ENCODE measurements at places on chromosomes 2 and 18. TPM values are rescaled to one million over a fixed set of nuclear protein-coding genes. Genes with fewer than 3 reads are reported as not detected.

DNA sequence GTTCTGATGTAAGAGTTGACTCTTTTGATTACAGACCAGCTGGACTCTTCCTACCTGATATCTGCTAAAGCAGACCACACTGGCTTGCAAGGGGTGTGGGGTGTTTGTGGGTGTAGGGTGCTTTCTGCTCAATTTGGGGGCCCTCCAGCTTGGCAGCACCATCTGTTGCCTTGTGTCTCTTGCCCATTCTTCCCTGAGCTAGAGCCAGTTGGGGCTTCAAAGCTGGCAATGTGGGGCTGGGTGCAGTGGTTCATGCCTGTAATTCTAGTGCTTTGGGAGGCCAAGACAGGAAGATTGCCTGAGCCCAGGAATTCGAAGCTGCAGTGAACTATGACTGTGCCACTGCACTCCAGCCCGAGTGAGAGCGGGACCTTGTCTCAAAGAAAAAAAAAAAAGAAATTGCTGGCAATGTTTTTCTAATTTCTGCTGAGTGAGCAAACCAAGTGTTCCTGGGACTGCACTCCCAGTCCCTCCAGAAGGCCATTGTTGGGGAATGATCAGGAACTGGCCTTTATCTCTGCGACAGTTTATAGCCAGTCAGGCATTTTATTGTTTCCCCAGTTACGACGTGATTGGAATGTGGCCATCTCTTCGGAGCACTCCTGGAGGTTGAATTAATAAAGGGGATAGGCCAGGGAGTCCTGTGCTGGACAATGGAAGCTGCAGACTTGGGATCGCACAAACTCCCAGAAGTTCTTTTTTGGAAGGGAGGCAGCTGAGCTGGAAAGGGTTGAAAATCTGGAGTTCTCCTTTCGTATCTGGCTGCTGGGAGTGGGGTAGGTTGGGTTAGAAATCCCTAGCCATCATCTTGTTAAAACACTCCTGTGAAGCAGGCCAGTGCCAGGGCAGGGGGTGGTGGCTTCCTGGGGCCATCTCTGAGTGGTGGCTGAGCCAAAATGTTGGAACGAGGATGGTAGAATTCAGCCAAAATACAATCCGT, 57.2 kb downstream of the LIPG start:
- H3K27ac ChIP-seq = no peak overlapping the region
- no peak overlapping the region for H3K4me3 ChIP-seq
- peaks cover 16% of the 10 kb centered on the region for H3K27me3 ChIP-seq
- DNase-seq = no peak
- H3K36me3 ChIP-seq = no peaks in the 10 kb centered on the region

DNA sequence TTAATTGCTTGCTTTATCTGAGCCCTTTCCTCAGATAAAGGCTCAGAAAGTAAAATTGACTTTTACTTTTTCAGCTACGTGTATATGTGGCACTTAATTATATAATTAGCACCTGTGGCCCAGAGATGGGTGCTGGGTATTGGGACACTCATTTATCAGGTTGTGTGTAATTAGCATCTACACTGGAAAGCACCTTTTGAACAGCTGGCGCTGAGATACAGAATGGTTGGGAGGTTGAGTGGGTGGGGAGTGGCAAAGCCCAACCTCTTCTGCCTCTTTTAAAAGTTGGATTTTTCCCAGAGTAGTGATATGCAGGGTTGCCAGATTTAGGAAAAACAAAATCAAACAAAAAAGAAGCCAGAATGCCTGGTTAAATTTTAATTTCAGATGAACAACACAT, 23.9 kb downstream of the SPTBN1 start:
- H3K4me1 ChIP-seq = no peaks in the 10 kb centered on the region
- H3K27ac ChIP-seq = no peak overlapping the region
- H3K36me3 ChIP-seq = no peaks in the 10 kb centered on the region
- no peak for DNase-seq
- H3K27me3 ChIP-seq = no peaks in the 10 kb centered on the region
- no peak overlapping the region for H3K4me3 ChIP-seq

- H3K4me3 ChIP-seq = no peak overlapping the region
- DNase-seq = no peak
- no peak overlapping the region for H3K27ac ChIP-seq
- H3K36me3 ChIP-seq = no peaks in the 10 kb centered on the region
Observed at GRCh38 chr2:68971591-68972231, 2.7 kb upstream of the GKN1 start.

- no peak for DNase-seq
- no peak overlapping the region for H3K4me3 ChIP-seq
- peaks cover 4% of the 10 kb centered on the region for H3K4me1 ChIP-seq
- H3K27ac ChIP-seq = no peak overlapping the region
- H3K27me3 ChIP-seq = peaks cover 28% of the 10 kb centered on the region
Observed at GRCh38 chr2:471560-471959, 183.7 kb upstream of the ALKAL2 start.

The MAPK4 gene
- not detected for total RNA-seq

GRCh38 chr2:235654103-235654813, 160.4 kb downstream of the AGAP1 start:
- no peak overlapping the region for H3K4me3 ChIP-seq
- H3K4me1 ChIP-seq = no peaks in the 10 kb centered on the region
- no peak for DNase-seq
- peaks cover 32% of the 10 kb centered on the region for H3K27me3 ChIP-seq
- no peak overlapping the region for H3K27ac ChIP-seq

DNA sequence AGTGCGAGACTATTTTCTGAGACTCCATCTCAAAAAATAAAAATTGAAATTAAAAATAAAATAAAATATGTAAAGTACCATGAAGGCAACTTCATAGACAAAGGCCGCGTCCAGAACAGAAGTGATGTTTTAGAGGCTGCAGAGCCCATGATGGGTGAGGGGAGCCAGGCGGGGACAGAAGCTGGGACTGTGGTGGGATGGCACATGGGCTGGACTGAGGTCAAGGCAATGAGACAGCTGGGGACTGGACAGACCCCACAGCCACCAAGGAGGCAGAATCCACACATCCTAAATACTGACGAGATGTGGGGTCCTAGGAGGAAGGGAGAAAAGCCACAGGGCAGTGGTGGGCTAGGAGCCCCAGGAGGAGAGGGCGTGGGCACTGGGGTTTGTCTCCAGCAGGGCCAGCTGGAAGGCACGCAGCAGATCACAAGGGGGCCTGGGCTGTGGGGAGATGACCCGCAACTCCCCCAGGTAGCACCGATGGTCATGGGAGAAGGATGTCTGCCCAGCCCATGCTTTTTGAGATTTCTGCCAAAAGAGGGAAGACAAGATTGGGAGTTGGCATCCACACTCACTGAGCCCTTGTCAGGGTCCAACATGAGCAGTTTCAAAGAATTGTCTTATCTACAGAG, 74.3 kb downstream of the KCNF1 start:
- H3K4me3 ChIP-seq = no peak overlapping the region
- H3K36me3 ChIP-seq = no peaks in the 10 kb centered on the region
- no peak overlapping the region for H3K27ac ChIP-seq
- H3K27me3 ChIP-seq = no peaks in the 10 kb centered on the region
- no peak for DNase-seq
- no peaks in the 10 kb centered on the region for H3K4me1 ChIP-seq

DNA sequence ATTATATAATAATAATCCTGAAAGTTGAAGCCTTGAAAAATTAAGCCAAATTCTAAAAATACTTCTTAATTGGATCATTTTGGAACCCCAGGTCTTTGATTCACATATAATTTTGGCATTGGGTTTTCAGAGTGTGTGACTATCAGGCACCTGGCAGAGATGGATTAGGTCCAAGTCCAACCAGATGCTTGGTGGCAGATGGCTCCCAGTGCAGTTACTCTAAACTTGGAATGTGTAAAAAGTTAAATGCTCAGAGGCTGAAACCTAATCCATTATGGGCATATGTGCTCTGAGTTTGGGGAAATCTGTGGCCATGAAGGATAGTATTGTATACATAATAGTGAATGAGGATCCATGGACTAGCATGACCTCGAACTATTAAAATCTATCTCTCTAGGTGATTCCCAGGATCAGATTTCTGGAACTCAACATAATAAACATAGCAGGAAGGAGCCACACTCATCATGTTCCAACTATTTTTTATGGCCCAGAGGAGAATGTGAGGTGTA, 333.0 kb downstream of the RPRM start:
- no peaks in the 10 kb centered on the region for H3K36me3 ChIP-seq
- no peak for DNase-seq
- H3K4me1 ChIP-seq = no peaks in the 10 kb centered on the region
- no peak overlapping the region for H3K27ac ChIP-seq

DNA sequence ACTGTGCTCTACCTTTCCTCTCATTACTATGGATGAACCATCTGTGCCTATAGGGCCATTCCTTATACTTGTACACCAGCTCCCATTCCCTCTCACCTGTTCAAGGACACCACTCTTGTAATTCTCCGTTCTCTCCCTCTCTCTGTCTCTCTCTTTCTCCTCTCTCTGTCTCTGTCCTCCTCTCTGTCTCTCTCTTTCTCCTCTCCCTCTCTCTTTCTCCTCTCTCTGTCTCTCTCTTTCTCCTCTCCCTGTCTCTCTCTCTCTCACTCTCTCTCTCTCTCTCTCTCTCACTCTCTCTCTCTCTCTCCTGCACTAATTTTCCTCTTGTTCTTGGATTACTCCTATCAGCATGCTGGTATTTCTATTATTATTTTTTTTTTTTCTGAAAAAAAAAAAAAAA, 78.9 kb upstream of the RMDN2 start:
- DNase-seq = no peak
- H3K36me3 ChIP-seq = no peaks in the 10 kb centered on the region
- H3K4me3 ChIP-seq = no peak overlapping the region
- H3K4me1 ChIP-seq = peaks cover 14% of the 10 kb centered on the region
- H3K27me3 ChIP-seq = peaks cover 26% of the 10 kb centered on the region

The NCKAP5 gene
- total RNA-seq = not detected

DNA sequence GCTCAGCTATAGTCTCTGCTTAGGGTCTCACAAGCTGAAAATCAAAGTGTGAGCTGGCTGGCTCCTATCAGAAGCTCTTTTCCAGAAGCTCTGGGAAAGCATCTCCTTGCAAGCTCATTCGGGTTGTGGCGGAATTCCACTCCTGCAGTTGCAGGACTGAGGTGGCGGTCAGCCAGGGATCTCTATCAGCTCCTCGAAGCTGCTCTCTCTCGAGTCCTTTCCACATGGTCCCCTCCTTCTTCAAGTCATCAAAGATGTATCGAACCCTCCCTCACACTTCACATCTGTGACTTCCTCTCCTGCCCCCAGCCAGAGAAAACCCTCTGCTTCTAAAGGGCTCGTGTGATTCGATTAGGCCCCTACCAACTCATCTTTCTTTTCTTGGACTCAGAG, 141.7 kb downstream of the ZFP36L2 start:
- H3K4me3 ChIP-seq = no peak overlapping the region
- H3K27me3 ChIP-seq = no peaks in the 10 kb centered on the region
- H3K4me1 ChIP-seq = peaks cover 9% of the 10 kb centered on the region

DNA sequence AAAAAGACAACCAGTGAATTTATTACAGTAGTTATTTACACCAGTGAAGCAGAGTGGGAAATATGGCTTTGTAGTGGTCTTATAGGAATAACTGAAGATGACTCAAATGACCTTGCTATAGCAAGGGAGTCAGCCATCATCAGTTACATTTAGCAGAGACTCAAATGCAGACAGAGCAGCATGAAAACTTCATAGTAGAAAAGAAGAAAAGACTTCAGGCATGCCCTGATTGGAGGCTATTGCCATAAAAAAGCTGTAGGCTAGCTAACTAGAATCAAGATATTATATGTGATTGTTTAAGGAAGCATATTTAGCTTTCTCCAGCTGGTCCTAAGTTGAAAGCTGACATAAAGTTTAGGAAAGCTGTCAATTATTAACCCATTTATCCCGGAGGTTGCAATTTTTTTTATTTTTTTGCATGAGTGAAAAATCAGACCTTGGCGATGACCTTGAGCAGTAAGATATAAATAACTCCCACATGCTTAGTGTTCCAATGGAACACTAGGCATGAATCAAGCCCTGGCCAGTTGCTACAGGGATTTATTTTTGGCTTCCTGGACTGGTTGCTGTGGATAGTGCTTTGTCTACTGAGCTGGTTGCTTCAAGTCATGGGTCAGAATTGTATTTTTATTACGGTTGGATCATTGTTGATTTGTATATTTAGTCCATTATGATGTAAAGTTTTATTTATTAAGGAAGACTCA, 675.6 kb upstream of the VRK2 start:
- H3K4me3 ChIP-seq = no peak overlapping the region
- DNase-seq = no peak
- no peaks in the 10 kb centered on the region for H3K36me3 ChIP-seq
- no peak overlapping the region for H3K27ac ChIP-seq
- H3K4me1 ChIP-seq = no peaks in the 10 kb centered on the region

The TDRD15 gene
- total RNA-seq = not detected

GRCh38 chr2:5482929-5483331, 209.3 kb upstream of the SOX11 start:
- no peak overlapping the region for H3K4me3 ChIP-seq
- no peak for DNase-seq
- H3K27ac ChIP-seq = no peak overlapping the region
- no peaks in the 10 kb centered on the region for H3K4me1 ChIP-seq
- peaks cover 16% of the 10 kb centered on the region for H3K27me3 ChIP-seq

- no peaks in the 10 kb centered on the region for H3K27me3 ChIP-seq
- DNase-seq = no peak
- no peak overlapping the region for H3K27ac ChIP-seq
Observed at GRCh38 chr2:217858519-217859491, 144.0 kb downstream of the TNS1 start.

The RBM43 gene
- total RNA-seq = 4.8 TPM

DNA sequence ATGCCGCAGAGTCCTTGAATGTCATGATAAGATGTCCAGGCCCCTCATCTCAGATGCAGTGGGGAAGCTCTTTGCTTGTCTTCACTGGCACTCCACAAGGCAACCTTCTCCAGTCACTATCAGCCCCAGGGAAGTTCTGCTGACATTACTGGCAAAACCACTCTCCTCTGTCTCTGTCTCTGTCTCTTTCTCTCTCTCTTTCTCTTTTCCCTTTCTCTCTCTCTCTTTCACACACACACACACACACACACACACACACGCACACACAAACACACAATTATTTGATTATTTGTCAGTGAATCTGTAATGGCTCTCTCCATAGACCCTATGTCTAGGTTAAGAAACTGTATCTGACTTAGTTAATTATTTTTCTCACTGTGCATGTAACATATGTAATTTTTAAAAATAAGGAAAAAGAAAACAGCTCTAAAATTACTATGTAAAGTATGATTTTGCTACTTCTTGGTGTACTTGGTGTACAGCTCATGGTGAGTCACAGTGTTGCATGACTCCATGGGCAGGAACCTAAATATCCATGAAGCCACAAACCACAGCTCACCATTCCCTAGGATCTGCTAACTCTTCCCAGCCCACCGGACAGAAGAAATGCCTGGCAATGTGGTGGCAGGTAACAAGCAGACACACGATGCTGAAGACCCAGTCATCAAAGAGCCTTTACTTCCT, 594.9 kb upstream of the ID2 start:
- H3K27ac ChIP-seq = no peak overlapping the region
- H3K36me3 ChIP-seq = no peaks in the 10 kb centered on the region
- H3K27me3 ChIP-seq = no peaks in the 10 kb centered on the region

DNA sequence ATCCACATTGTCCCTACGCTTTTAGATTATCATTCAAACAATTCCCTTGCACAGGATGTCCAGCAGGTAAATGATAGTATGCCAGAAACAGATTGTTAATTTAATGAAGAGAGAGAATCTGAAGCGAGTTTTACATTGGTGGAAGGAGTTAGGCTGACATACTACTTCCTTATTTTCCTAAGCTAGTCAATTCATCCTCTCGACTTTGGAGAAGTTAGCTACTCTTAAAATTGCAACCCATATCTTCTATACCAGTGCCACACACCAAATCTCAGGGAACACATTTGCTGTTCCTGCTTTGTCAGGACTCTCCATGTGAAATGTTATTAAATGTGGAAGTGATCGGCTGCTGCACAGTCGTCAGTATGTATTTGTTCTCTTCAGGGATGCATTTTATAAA, 249.2 kb downstream of the NAPG start:
- no peak for DNase-seq
- no peak overlapping the region for H3K27ac ChIP-seq
- H3K4me3 ChIP-seq = no peak overlapping the region
- H3K36me3 ChIP-seq = no peaks in the 10 kb centered on the region

Measured in activated naive CD8-positive, alpha-beta T cell treated with anti-CD3 and anti-CD28 coated beads for 36 hours (primary cell).